ENCODE measurements at places on chromosomes 1 and 21. TPM values are rescaled to one million over a fixed set of nuclear protein-coding genes. Genes with fewer than 3 reads are reported as not detected.
A peak's percentile ranks its signal among the peaks of the same experiment; 100 is the strongest.

Gene CELF3
- not detected for total RNA-seq

Gene SLC1A7
- total RNA-seq, result not detected

Gene CBR3
- 31.7 TPM for total RNA-seq

Gene DCDC2B
- total RNA-seq, result not detected

Gene NDUFS2
- total RNA-seq, result 197 TPM

- DNase-seq, result peak; percentile 83
These were observed 7.2 kb downstream of the METTL13 start for GRCh38 chr1:171788696-171789095.

DNA sequence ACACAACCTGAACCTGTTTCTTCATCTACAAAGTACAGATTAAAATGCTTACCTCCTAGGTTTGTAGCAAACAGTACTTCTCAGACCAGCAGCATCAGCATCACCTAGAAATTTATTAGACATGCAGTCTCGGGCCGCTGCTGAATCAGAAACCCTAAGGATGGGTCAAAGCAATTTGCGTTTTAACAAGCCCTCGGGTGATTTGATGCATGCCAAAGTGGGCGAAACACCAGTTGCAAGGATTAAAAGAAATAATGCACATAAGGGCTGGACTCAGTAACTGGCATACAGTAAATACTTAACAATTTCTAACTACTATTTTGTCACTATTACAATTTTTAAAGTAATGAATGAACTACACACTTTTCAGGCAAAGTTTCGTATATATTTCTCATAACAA is 47.5 kb downstream of the SH3GLB1 start:
- DNase-seq, result no peak

GRCh38 chr1:175158170-175158591 is 34.4 kb downstream of the KIAA0040 start:
- DNase-seq, result no peak

DNA sequence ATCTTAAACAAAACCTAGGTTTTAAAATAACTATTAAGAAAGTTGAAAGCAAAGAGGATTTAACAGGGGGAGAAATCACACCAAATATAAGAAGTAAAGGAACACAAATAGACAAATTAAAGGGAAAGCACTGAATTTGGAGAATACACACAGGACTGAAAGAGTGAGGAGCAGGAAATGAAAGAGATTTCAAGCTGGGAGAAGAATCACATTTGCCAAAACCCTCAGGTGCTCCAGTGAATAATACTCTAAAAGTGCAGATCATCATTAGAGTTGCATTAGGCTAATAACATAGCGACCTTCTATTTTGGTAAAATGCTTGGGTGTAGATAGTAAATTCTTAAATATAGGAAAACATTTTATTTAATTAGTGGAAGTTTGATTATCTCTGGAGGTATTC is 127.5 kb downstream of the TNNI3K start:
- DNase-seq, result no peak

GRCh38 chr1:2425892-2426291 is 13.5 kb upstream of the PEX10 start:
- no peak for DNase-seq

GRCh38 chr1:151008244-151009205 is at the start of gene PRUNE1:
Gene PRUNE1, plus strand, starts transcription at chr1:151008449. Its CDS starts 184 bp downstream, at chr1:151008633.
- peak; percentile 95 for DNase-seq

DNA sequence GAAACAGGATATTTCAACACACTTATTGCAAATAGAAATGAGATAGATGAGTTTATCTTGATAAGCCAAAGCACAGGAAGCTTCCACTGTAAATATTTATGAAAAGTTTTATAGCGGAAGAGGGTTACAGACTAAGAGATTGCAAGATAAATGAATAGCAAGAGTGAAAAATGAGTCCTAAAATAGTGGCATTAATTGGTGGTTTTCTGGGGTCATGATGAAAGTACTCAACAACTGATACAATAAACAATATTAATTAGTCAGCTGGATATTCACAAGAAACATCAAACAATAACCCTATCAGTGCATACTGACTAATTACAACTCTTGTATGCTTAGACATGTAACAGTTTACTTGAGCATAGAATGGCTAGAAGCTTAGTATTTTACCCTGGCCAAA is 154.8 kb upstream of the CHODL start:
- DNase-seq, result no peak

Data from A172 (cell line).